ENCODE measurements at places on chromosomes 1 and 21.

- no peak for DNase-seq
These were observed 3.8 kb downstream of the LRRC3 start for GRCh38 chr21:44458971-44459711.

DNA sequence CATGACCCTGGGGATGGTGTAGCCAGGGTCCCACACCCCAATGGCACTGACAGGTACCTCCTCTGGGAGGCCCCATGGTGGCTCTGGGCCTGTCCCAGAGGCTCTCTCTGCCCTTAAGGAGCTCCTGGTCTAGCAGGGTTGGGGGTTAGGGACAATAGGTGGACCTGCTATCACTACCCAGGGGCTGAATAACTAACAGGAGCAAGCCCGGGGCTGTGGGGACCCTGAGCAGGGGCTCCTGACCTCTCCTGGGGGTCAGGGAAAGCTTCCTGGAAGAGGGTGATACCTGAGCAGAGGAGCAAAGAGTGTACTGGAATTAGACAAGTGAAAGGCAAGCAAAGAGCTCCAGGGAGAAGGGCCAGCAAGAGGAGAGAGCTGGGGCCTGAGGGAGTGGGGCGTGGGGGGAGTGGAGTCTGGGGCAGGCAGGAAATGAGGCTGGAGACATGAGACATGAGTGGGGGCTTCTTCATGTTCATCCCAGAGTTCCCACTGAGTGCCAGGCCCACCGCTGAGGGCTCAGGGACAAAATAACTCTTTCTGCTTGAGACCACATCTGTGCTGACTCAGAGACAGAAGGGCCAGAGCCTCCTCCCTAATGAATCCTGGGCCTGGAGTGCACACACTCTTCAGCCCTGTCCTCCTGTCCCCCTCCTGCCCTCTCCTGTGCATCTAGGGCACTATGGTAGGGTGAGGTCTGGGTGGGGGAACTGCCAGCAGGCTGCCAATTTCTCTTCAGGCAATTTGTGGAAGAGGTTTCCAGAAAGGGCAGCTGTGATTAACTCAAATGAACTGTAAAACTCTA lies 517.6 kb downstream of the PTPRU start:
- DNase-seq = no peak

GRCh38 chr1:205716371-205717132 lies 33.4 kb downstream of the NUCKS1 start:
- DNase-seq = no peak

GRCh38 chr1:88351960-88352359 lies 332.1 kb upstream of the PKN2 start:
- DNase-seq = no peak

DNA sequence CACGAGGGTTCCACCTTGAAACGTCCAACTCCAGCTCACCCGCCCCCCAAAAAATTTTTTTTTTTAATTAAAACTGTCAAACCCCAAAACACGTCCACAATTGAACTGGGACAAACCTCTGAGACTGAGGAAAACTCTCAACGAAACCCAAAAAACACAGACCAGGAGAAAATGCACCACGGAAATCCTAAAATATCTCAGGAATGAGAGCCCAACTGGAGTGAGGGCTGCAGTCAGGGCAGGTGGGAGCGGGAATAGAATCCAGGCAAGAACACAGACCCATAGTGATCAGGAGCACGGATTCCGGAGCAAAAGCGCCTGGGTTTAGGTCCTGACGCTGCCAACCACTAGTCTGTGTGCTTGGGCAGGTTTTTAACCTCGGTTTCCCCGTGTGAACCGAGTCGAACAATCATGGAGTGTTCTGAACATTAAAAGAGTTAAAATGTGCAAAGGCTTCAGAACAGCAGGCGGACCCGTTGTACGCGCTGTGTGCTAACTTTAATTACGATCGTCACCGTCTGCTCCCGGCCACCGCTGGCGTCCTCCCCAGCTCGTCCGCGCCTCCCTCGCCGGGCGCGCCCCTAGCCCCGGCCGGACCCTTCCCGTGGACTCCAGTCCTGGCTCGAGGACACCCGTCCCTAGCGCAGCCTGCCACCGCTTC lies 624 bp downstream of the ARHGAP29 start:
- peak; percentile 50 for DNase-seq

Data from NCI-H510A (cell line).